Stimulated activated CD4-positive, alpha-beta T cell treated with anti-CD3 and anti-CD28 coated beads, Interleukin-12 subunit alpha, Interleukin-12 subunit beta, amount 100 ng/mL, for 4 hours (primary cell): ENCODE measurements at places on chromosomes 7 and 10.

- DNase-seq: no peak
Observed at GRCh38 chr10:43673471-43673870, 24.8 kb upstream of the ZNF32 start.

- DNase-seq: no peak
Observed at GRCh38 chr10:970311-971149, 17.7 kb upstream of the GTPBP4 start.

DNA sequence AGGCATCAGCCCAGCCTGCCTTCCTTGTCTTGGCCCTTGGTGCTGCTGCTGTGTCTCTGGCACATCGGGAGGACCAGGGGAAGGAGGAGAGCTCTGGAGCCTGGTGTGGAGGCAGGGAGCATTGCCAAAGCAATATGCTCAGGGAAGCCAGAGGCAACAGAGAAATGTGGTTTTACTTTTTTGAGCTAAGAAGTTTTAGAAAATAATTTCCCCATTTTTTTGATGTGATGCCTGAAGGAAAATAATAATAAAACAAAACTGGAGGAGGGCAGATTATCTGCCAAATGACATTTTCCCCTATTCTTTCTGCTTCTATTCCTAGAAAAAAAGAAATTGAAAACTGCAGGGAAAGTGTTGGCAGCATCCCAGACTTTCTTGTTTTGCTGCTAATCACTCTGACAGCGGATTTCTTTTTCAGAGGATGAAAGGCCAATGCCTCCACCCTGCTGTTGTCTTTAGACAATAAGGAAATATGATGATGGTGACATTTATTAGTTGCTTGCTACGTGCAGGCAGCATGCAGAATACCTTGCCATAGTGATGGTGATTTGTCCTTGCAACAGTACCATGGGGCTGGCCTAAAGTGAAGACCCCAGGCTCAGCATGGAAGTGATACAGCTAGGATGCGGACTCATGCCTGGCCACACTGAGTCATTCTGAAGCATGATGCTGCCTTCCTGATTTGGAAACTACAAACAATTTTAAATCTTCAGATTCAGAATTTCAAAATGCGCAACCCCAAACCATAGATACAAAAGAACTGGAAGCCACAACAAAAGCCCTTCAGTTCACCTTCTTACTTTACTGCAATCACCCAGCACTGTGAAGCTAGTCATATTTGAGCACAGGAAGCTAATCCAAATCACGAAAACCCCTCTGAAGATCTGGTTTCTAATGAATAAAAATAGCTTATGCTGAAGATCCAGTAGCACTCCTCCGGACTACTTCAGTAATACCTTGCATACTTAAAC, 260.2 kb upstream of the TMEM72 start:
- no peak for DNase-seq

DNA sequence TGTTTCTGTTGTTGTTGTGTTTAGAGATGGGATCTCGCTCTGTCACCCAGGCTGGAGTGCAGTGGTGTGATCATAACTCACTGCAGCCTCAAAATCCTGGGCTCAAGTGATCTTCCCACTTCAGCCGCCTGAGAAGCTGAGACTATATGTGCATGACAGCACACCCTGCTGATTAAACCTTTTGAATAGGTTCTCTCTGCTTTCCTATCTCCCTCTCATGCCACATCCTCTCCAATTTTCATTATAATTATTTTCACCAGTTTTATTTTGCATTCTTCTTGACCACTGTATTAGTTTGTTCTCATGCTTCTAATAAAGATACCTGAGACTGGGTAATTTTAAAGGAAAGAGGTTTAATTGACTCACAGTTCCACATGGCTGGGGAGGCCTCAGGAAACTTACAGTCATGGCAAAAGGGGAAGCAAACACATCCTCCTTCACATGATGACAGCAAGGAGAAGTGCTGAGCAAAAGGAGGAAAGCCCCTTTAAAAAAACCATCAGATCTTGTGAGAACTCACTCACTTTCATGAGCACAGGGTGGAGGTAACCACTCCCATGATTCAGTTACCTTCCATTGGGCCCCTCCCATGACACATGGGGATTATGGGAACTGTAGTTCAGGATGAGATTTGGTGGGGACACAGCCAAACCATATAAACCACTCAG, 12.9 kb downstream of the AGK start:
- DNase-seq: peak; percentile 22

DNA sequence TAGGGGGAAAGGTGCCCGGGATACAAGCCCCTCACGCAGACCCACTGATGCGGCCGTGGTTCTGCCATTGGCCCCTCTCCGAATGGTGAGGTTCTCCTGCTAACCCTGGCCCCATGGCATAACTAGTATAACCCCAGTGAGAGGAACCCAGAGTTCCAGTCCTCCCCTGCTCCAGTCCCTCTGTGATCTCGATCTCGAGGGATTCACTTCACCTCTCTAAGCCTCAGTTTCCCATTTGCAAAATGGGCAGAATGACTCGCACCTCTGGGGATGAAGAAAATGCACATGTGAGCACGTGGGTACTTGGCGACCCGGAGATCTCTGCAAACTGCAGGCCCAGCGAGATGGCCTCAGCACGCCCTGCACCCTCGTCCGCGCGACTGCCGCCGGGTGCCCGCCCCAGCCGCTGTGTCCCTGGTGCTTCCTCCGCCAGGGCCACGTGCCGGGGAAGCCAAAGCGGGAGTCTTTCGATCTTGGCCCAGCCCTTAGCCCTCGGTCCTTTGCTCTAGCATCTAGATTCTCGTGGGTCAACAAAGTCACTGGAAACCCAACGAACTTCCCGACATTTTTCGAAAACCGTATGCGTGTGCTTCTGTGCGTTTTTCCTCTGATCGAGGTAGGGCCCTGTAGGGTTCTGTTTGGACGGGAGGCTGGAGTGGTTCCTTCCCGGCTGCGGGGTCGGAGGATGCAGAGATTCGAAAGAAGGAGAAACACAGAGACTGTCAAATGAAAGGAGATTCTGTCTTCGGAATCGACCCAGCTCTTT, 169.8 kb downstream of the UBE2H start:
- no peak for DNase-seq

DNA sequence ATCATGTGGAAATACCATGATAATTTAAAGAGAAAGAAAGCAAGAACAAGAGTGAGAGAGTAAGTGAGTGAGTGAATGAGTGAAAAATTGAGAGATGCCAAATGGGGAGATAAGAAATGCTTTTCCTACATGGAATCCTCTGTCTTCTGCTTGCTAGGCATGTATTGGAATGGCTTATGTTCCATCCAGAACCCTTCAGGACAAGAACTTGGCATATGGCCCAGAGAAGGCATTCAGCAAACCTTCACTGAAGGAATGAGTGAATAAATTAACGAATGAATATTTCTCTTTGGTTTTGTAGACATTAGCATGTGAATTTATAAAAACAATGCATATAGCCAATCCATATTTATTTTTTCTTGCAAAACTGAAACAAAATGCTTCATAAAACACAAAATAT, 162.2 kb downstream of the LRRTM3 start:
- no peak for DNase-seq

DNA sequence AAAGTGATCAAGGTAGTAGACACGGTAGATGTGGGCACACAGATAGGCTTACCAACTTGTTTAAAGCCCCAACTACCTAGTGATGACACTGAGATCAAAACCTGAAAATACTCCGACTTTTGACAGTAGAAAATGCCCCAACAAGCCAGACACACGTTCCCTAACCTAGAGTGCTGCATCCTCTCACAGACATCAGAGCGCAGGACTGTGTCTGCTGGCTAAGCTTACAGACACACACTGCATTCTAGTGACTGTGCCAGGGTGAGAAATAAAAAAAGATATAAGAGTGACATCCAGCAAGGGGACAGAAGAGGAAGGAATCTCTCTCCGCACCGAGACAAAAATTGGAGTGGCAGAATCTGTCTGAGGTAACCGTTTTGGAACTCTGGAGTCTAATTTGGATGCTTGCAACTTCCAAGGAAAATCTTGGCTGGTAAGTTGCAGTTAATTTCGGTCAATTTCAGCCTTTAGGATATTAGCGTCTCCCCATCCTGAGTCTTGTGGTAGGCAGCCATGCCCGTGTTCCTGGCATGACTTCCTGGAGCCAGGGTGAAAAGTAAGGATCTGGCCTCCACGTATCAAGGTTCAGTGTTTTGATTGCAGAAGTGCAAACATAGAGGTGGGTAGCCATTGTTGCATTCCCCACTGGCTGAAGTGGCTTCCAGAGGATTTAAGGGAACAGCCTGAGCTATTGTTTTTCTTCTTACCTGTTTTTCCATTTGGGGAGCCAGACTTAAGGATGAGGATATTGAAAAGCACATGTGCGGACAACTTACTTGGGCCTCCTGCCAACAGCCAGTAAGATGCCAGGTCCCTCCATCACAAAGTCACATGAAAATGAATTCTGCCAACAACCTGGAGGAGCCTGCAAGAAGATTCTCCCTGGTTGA, 124.1 kb downstream of the SMURF1 start:
- DNase-seq: no peak

- DNase-seq: no peak
Observed at GRCh38 chr7:91847231-91847630, 33.3 kb downstream of the MTERF1 start.

DNA sequence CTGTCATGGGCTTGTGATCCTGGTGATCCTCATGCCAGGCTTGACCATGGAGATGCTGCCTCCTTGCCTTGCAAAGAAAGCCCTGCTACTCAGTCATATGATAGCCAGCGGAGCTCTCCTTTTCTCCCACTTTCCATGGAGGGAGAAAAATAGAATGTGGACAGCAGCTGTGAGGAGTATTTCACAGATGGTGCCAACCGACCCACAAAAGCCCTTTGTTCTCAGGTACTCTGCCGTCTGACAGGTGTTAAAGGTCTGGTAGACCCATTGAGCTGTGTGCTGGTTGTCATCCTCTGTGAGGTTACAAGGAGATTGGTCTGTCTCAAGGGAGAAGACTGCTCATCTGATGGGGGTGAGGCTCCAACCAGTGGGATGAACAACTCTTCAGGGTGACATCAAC, 29.5 kb upstream of the COBL start:
- no peak for DNase-seq

- no peak for DNase-seq
Observed at GRCh38 chr10:76778914-76779795, 858.5 kb downstream of the KCNMA1 start.

GRCh38 chr10:45673074-45673648, 589 bp upstream of the ZFAND4 start:
- DNase-seq: no peak

DNA sequence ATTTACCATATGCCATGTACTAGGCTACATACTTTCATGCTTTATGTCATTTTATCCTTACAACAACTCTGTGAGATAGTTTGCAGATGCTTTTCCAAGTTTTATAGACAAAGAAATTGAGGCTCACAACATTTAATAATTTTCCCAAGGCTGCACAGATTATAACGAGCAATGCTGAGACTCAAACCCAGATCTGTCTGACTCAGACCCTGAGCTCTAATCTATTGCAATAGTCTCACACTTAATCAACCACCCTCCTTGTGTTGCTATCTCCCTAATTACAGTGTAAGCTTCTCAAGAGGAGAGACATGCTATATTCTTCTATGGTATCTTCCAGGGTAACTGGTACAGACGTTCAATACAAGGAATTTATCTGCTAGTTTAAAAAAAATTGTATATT, 247.6 kb downstream of the WDR11 start:
- DNase-seq: no peak

DNA sequence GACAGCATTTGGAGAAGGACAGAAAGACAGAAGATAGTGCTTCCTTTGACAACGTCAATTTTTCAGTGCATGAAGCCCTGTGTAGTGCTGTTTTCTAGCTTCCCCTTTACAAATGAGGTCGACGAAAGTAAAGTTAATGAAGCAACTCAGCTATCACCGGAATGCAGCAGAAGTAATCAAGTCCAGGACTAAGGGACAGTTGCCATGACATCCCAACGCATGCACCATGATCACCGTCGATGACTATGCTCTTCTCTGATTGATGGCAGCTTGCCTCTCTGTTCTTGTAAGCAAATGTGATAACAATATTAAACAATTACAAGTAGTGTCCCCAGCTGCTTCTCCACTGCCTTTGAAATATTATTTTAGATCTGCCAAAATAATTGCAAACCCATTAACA, 205.8 kb downstream of the FRMD4A start:
- DNase-seq: no peak

GRCh38 chr7:30166155-30166840, 31.5 kb downstream of the MTURN start:
- no peak for DNase-seq

GRCh38 chr10:89783406-89783805, 82.0 kb downstream of the KIF20B start:
- DNase-seq: no peak

DNA sequence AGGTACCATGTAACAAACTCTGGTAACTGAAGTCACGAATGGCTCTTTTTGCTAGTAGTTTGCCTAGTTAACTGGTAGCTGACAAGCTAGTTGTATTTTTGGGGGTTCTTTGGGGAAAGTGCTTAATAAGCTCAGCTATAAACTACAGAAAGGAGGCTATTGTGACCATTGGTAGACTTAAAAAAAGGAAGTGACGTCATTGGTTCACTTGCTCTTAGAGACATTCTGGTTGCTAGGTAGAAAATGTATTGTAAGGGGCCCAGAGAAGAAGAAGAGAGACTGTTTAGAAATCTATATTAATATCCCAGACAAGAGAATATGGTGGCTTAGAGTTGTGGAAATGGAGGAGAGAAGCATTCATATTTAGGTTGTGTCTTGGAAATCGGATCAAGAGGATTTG, 103.0 kb downstream of the NXPH1 start:
- no peak for DNase-seq

- no peak for DNase-seq
Observed at GRCh38 chr7:69232445-69233376, 365.6 kb upstream of the AUTS2 start.
